NCI-H1105 (cell line): ENCODE measurements at places on chromosomes 16 and 17.

DNA sequence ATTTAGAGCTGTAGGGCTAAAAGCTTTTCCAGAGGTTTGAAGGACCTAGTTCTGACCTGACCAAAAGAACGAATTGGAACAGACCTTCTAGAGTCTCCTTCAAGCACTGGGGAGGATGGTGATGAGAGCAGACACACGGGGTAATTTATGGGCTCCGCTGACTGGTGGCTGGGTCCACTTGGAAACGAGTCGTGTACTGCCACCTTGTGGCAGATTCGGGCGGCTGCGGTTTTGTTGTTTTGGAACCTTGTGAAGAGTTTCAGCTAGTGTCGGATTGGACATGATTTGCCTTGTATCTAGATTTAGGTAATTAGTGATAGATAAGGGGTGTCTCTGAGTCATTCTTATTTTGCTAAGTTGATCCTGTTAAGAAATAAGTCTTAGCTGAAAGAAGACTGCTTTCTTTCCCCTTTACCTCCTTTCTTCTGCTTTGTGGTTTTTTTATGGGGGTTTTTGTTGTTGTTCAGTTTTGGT, 98.9 kb downstream of the AATF start:
- DNase-seq: peak; percentile 78

DNA sequence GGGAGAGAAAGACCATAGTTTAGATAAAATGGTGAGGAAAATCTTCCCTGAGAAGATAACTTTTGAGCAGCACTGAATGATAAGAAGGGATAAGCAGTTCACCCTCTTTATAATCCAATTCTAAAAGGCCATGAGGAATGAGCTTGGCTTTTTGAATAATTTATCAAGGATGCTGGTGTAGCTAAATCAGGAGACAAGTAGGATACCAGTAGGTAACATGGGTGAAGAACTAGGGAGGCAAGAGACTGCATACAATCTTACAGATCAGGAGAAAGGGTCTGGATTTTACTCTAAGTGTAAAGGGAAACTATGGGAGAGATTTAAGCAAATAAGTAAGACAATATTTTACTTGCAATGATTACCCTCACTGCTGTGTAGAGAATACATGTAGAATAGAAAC, 60.7 kb downstream of the MED13 start:
- DNase-seq: no peak

- peak; percentile 17 for DNase-seq
Observed at GRCh38 chr16:84277244-84277823, 17.3 kb upstream of the WFDC1 start.

DNA sequence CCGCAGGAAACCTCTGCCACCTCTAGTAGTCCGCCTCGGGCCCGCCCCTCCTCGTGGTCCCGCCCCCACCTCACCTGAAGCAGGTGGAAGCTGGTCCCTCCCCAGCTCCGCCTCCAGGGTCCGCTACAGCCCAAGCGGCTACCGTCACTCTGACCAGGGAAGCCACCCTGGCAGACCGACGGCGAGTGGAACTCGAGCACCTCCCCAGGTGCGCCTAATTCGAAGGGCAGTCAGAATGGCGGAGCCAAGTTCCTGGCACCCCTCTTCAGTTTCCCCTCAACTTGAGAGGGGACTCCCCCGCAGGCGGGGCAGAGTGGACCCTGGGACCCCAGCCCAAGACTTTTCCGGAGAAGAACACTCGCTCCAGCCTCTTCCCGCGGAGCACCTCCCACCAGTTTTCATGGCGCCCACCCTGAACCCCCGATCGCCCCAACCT, 507 bp downstream of the FHOD1 start:
- peak; percentile 44 for DNase-seq

- no peak for DNase-seq
Observed at GRCh38 chr17:1947743-1948516, 77.2 kb downstream of the RTN4RL1 start.

- DNase-seq: no peak
Observed at GRCh38 chr16:83849421-83849820, 41.6 kb downstream of the HSBP1 start.
